ENCODE measurements at places on chromosomes 2 and 18.
A peak's percentile ranks its signal among the peaks of the same experiment; 100 is the strongest.

DNA sequence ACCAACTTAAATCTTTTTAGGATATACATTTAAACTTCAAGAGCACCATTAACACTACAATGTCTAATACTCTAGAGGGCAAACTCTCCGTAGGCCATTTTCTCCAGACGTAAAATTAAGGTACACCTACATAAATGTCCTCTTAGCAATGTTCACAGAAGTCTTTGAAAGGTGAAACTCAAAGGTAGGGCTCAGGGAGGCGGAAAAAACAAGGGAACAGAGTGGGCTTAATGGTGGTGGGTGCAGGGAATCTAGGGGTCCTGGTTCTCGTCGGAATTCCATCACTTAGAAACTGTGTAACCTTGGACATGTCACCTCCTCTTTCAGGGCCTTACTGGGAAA is 668 bp downstream of the NFU1 start:
- peak; percentile 46 for DNase-seq

DNA sequence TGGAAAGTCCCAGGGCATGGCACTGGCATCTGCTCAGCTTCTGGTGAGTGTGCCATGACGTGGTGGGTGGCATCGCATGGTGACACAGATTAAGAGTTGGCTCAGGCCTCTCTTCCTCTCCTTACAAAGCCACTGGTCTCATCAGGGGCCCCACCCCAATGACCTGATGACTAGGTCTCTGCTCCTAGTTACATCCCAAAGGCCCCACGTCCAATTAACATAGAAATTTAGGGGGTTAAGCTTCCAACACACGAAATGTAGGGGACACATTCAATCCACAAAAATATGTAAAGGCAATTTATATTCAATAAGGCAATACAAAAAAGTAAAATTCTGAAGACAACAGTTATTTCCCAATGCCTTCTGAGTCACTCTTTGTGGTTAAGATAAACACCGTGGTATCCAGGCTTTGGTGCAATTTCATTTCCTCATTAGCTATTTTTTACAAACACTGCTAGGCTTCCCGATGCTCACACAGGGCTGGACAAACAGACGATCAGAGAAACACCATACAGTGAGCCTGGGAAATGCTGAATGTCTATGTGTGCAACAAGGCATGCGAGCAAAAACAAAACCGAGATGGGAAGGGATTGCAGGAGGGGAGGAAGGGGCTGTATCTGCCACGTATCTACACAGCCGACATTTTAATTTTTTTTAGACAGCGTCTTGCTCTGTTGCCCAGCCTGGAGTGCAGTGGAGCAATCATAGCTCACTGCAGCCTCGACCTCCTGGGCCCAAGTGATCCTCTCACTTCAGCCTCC is 67.2 kb downstream of the MBP start:
- DNase-seq, result no peak

DNA sequence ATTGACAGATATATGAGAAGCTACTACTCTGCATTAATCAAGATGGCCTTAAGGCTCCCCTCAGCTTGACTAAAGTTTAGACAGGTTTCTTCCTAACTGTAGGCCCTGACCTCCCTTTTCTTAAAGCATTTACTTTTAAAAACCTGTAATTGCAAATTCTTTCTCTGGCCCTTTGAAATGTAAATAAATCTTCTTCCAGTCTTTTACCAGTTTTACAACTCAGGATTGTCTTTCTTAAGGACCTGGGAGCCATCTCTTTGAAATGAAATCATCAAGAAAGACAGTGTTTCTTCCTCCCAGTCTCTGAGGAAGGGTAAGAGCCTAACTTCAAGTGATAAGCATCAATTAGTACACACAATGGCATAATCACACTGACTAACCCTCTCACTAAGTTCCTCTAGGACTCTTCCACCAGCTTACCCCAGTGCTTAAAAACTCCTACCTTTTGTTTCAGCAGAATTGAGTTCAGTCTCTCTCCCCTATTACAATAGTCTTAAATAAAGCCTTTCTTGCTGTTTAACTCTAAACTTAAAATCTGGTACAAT is 58.7 kb upstream of the CDH20 start:
- DNase-seq, result no peak

- no peak for DNase-seq
Observed at GRCh38 chr2:73218298-73218697, 4.3 kb downstream of the SMYD5 start.

- DNase-seq, result no peak
Observed at GRCh38 chr2:209519906-209520305, 96.1 kb downstream of the MAP2 start.

DNA sequence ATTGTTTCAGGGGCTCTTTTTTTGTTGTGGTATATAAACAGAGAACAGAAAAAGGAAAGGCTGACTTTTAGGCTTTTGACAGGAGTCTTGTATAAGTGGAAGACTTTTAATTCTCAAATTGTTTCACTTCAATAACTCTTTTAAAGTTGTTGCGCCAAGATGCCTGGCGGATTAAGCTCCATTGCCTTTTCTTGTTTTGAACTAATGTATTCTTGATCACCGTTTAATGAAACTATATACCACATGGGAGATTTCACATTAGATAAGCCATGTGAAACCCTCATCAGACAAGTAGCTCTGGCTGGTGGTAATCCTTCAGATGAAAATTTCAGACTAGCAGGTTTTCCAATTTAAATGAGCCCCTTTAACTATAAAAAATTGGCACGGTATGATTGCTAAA is 257.4 kb downstream of the CCDC178 start:
- no peak for DNase-seq

DNA sequence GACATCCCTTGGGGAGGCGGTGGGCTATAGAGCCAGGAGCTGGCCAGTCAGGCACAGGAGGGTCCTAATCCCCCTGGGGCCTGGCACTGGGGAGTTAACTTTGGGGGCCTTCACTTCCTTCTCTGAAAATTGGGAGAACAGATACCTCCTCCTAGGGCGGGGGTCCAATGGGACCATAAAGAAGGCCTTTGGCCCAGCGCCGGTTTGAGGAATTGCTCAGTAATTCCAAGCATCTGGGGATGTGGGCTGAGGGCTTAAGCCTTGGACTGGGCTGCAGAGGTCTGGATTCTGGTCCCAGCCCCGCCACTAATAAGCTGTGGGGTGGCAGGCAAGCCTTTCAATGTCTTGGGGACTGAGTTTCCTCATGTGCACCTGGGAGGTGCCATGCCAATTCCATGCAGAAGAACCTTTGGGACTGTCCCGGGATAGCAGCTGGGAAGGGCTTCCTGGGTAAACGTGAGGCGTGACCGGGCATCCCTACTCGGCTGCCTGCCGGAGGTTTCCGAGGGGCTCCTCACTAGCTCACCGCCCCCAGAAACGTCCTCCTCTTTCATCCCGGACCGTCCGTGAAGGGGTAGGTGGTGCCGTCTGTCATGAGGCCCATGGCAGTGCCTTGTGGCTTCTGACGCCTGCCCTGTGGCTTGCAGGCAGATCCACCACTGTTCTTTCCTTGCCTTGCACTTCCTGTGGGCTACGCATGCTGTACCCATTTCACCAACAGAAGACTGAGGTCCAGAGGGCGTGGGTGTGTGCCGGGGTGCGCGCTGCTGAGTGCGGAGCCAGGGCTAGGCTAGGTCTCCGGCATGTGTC is 67.4 kb upstream of the HPCAL1 start:
- DNase-seq, result no peak

DNA sequence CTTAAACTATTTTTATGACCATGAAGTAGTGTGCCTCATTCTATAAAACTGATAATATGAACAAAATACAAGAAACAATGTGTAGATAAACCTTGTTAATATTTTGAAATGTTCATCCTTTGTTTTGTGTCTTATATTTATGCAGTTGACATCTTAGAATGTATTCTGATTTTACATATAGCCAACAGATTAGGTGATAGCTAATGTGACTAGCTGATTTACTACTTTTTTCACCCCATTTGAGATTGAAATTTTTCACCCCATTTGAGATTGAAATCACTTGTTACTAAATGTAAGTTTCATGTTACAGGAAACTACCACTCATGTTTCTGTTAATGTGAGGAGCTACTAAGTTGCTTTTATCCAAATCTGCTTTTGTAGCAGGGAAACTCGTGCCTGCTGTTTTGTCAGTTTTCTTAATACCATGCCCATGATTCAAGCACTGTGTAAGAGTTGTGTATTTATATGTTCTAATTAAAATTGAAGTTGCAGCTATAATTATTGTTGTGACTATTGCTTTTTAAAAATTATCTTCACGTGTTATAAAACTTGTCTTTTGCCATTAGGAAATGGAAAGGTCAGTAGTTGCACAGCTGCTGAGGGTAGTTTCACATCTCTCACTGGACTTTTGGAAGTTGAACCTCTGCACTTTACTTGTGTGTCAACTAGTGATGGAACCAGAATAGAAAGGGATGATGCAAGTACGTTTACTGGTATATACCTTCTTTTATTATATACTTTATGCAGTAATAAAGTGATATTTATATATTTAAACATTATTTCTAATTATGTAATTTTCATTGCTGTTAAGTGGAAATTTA is 96.6 kb downstream of the BIRC6 start:
- DNase-seq, result no peak

DNA sequence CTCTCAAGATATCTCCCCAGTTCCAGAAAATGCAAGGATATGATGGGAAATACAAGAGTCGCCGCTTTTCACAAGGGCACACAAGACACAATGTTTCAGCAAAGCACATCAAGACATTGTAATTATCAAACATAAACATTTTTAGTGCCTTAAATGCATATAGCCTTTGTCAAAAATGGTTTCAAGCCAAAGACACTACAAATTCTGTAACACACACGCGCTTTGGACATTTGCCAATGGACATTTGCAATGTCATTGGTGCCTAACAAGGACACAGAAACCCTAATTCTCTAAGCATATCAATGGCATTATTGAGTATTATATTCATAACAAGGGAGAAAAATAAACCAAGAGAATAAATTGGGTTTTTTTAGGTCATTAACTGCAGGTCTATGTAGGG is 16.1 kb downstream of the ADD2 start:
- no peak for DNase-seq

Data from NCI-H510A treated with DMSO at 0.1 percent for 48 hours (cell line).